Mesendoderm (in vitro differentiated cells): ENCODE measurements at places on chromosomes 16 and 17.

DNA sequence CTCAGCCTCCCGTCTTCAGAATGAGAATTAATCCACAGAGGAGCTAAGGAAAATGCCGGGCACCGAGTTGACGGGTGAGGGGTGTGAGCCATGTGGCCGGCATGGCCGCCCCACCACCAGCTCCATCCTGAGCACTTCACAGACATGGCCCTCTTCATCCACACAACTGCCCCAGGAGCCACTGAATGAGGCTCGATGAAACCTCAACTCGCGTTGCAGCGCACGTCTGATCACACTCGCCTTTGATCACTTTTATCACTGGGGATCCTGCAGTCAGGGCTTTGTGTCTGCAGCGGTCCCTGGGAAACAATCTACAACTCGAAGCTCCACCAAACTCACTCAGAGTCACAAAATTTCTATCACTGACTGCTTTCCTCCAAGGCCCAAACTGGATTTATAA is 46.7 kb upstream of the CDR2 start:
- DNase-seq = no peak

DNA sequence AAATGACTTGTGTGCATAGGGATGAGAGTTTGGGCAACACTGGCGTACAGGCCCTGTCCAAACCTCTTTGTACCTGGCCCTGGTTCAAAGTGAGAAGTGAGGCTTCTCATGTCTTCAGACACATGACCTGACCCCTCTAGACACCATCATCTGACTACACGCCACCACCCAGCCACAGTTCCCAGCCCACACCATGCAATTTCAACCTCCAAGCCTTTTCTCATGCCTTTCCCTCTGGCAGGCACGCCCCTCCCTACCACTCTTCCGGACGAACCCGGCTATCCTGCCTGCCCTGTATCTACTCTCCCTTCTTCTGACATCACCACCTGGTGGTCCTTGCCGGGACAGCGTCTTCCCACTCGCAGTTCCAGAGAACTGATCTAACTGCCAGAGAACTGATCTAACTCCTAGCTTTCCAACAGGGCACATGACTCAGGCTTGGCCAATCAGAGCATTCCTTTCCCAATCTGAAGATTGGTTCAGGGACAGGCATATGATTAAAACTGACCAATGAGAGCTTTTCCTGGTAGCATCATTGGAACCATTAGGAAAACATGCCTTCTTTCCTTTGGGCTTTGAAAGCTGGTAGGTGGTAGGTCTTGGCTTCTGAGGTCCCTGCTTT is 27.1 kb upstream of the IL21R start:
- peak; percentile 99 for DNase-seq

- no peak for DNase-seq
These were observed 494.1 kb downstream of the CDH11 start for GRCh38 chr16:64627781-64628180.

DNA sequence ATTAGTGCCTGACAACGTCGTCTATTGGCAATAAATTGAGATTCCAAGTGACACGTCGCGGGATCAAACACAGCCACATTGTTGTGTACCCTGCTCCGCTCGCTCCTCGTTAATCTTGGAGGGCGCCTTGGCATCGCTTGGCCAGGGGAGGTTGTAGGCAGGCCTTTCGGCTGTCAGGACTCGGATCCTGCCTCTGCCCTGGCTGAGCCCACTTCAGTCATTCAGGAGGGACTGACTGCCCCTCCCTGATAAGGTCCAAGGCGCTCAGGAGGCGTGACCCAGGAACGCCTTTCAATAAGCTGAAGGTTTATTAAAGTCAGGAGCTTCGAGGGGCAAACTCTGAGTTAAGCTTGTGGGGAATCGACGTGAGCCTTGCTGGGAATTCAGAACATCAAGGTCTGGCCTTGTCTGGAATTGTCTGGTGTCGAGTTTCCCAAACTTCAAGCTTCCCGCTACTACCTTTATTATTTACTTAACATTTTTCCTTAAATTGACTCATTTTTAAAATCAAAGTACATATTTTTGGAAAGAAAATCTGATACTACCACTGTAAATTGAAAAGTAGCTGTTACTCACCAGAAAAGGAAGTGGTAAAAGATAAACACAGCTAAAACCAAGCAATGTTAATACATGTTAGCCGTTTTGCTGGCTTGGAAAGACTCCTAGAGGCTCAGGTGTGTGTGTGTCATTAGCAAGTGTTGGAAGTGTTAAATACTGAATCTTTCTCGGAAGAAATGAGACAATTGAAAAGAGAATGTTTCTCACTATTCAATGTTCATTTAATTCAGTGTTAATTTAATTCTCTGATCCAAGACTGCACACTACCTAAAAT is 5.3 kb upstream of the IRX3 start:
- peak; percentile 24 for DNase-seq

DNA sequence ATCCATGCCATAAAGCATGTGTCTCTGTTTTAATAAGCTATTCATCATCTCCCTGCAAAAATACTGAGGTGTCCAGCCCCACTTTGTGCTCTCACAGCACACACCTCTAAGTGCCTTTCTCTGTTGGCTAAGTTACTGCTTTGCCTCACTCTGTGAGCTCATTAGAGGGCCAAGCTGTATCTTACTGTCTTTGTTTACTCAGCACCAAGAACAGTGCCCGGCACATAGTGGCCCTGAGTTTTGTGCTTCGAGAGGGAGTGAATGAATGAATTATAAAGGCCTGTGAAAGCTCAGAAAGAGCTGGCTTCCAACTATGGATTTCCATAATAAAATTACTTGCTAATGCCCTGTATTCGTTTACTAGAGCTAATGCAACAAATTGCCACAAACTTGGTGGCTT is 50.2 kb upstream of the NOG start:
- DNase-seq = peak; percentile 26

DNA sequence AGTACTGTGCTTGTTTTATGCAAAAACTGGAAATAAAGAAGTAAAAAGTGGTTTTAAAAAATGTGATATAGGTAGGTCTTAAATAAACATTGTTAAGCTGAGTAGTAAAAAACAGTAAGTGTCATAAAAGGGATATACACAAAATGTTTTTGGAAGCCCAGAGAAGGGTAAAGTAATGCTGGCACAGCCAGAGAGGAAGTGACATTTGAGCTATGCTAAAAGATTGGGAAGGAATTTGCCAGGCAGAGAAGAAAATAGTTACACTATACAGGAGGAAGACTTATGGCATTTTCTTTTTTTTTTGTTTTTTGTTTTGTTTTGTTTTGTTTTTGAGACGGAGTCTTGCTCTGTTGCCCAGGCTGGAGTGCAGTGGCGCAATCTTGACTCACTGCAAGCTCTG is 40.8 kb upstream of the TAOK1 start:
- no peak for DNase-seq

GRCh38 chr16:48188449-48189102 is 32.8 kb upstream of the ABCC12 start:
- no peak for DNase-seq

DNA sequence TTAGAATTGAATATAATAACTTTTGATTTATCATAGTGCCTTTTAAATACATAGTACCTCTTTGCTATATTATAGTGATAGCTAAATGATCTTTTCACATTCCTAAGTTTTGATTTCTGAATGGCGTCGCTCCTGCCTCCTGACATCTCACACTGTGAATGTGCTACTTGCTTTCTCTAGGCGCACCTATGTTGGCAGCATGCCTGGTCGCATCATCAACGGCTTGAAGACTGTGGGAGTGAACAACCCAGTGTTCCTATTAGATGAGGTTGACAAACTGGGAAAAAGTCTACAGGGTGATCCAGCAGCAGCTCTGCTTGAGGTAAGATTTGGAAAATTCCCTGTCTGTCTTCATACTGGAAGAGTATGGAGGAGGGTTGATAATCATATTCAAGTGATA is 29.8 kb upstream of the ABCC11 start:
- DNase-seq = no peak

GRCh38 chr17:1147664-1148063 is 32.1 kb downstream of the ABR start:
- DNase-seq = peak; percentile 91

DNA sequence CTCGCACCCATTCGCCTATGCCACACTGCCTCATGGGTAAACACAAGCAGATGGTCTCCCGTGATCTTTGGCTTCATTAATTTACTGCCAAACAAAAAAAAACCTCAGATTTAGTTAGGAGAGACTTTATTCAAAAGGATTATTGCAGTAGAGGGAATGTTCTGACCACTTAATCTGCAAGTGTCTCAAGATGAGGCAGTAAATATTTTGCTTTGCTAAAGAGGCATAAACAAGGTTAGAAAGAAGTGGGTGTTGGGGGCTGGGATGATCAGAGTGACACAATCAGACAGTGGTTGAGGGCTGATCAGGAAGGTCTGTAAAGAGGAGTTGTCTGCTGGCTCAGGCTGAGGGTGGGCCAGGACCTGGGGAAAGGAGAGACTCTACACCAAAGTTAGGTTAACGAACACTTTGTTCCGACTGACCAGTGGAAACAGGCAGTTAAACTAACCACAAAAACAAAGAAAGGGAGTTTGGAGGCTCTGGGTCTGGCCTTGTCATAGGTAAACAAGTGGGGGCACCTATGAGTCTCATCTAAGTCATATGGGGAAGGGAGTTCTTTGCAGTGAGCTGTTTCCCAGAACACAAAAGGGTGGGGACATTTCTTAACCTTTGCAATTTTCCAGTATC is 28.5 kb downstream of the HSD17B2 start:
- DNase-seq = no peak

- DNase-seq = peak; percentile 46
These were observed 3.9 kb downstream of the LPO start for GRCh38 chr17:58242171-58242784.

GRCh38 chr16:55372792-55373488 is 48.9 kb downstream of the IRX6 start:
- no peak for DNase-seq

DNA sequence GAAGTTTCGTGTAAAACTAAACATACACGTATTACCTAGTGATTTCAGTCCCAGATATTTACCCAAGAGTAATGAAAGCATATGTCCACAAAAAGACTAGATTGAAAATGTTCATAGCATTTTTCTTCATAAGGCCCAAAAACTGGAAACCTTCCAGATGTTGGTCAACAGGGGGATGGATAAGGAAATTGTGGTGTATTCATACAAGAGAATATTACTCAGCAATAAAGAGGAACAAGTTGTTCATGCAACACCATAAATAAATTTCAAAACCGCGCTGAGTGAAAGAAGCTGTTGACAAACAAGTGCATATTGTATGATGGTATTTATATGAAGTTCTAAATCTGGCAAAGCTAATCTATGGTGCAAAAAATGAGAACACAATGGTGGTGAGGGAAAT is 54.1 kb upstream of the NFAT5 start:
- DNase-seq = no peak

DNA sequence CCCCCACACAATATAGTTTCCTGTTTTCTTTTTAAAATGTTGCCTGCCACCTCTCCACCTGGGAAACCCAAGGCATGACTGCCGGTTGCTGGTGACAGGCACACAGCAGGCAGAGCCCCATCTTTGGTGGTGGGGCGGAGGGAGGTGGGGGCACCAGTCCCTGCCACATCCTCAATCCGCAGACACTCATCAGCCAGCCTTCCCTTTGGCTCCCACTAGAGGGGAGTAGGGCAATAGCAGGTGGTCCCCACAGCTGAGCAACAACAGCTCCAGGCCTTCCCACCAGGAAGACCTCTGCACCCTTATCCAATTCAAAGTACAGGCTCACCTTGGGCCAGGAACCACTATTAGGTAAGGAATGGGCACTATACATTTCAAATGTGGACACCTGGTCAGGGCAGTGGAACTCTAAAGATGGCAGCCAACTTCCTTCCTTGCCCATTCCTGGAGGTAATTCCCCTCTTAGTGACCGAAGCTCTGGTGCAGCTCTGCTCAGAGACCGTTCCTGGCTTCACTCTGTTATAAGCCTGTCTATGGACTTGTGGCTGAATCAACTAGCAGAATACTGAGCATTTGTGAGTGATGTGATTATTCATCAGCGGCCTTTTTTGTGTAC is 13.9 kb downstream of the RECQL5 start:
- peak; percentile 78 for DNase-seq

- DNase-seq = no peak
These were observed 14.6 kb upstream of the CSNK1D start for GRCh38 chr17:82287868-82288801.

GRCh38 chr17:77417575-77417974 is 276.8 kb downstream of the SEC14L1 start:
- no peak for DNase-seq

- DNase-seq = peak; percentile 79
These were observed 84.9 kb upstream of the CBX4 start for GRCh38 chr17:79923974-79924638.

DNA sequence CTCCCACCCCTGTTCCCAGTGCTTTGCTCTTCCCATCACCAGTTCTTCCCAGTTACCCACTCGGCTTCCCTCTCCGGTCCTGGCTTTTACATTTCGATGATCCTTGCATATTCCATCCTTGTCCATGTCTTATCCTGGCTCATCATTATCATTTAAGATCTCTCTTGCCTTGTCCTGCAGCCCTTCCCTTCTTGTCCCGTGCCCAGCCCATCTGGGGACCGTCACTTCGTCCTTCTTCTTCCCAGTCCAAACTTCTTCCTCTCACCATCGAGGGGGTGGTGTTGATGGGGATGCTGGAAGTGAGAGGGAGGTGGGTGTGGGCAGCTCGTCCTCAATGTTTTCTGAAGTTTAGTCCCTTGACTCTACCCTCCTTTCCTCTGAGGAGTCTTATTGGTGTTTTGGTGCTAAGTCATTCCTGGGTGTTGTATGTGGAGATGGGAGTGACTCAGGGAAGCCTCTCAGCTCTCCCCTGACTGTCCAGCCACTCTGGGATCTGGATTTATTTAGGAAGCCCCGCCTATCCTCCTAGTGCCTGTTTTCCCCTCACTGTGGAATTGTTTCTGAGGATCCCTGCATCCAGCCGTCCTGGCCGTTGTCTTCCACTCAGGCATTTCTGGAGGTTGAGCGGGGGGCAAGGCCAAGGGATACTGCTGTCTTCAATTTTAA is 975 bp downstream of the SNX29 start:
- no peak for DNase-seq

DNA sequence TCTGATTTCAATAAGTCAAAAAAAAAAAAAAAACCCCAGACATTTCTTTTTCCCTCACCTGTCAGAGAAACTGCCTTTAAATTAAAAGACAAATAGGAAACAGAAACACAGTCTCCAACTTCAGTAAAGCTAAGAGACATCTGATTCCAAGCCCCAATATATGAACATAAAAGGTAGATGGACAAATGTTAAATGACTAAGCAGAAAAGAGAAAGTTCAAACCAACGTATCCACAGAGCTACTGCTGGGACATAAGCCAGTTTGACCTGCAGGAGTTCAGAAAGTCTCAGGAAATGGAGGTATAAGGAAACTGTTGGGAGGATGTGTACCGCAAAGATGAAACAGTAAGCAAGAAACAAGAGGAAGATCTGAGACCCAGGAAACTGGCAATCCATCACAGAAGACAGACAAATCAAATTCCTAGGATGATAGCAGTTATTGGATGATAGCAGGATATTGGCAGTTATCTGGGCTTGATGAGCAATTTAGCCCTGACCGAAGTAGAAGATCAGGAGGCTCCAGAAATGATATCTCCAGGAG is 135.0 kb downstream of the BRIP1 start:
- DNase-seq = no peak

- DNase-seq = no peak
These were observed 37.5 kb upstream of the SSTR5 start for GRCh38 chr16:1035066-1035415.

GRCh38 chr17:50467114-50467854 is 1.4 kb downstream of the CHAD start:
- no peak for DNase-seq
